ENCODE measurements at places on chromosomes 4 and X.

- DNase-seq: no peak
These were observed 16.2 kb upstream of the NAT8L start for GRCh38 chr4:2042947-2043395.

DNA sequence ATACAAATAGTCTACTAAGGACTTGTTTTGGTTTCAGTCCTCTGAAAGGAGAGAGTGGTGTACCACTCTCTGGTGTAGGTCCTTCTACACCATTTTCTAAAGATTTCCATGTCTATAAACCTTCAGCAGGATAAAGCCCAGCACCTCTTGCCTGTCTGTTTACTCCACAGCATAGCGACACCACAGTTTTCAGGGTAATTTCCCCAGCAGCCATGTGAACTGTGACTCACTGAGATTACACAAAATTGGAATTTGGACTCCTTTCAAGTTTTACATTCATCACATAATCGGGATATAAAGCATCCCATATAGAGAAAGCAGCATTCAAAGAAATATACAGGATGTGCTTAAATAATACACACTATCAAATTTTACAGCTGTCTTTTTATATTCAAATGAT is 229.6 kb downstream of the PRDM5 start:
- peak; percentile 1 for DNase-seq

DNA sequence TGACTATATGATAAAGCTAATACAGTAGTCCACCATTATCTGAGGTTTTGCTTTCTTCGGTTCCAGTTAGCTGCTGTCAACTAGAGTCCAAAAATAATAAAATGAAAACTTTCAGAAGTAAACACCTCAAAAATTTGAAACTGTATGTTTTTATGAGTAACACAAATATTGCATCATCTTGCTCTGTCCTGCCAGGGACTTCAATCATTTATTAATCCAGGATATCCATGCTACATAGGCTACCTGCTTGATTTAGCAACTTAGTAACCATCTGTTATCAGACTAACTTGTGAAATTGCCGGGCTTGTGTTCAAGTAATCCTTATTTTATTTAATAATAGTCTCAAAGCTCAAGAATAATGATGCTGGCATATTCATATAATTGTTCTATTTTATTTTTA is 1537.8 kb upstream of the PABPC4L start:
- no peak for DNase-seq

- peak; percentile 2 for DNase-seq
These were observed 17.8 kb upstream of the CXCL3 start for GRCh38 chr4:74056114-74056857.

DNA sequence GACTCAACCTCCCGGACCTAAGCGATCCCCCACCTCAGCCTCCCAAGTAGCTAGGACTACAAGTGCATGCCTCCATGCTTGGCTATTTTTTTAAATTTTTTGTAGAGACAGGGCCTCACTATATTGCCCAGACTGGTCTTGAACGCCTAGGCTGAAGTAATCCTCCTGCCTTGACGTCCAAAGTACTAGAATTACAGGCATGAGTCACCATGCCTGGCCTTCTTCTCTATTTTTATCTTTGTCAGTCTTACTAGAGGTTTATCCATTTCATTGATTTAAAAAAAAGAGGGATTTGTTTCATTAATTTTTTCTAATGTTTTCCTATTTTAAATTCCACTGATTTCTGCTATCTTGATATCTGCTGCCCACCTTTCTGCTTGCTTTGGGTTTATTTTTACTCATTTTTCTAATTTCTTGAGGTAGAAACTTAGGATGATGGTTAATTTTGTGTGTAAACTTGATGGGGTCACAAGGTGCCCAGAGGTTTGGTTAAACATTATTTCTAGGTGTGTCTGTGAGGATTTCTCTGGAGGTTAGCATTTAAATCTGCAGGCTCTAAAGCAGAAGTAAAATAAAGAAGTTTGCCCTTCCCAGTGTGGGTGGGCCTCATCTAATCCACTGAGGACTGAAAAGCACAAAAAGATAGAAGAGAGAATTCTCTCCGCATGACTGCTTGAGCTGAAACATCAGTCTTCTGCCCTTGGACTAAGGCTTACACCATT is 116.2 kb upstream of the DCLK2 start:
- DNase-seq: no peak

- no peak for DNase-seq
These were observed 170.6 kb downstream of the KDR start for GRCh38 chr4:54954656-54955388.

GRCh38 chr4:176839656-176840055 is 46.9 kb upstream of the VEGFC start:
- DNase-seq: no peak

- no peak for DNase-seq
These were observed 111.8 kb upstream of the DKK2 start for GRCh38 chr4:107147873-107148272.

GRCh38 chr4:82784681-82785610 is 13.7 kb downstream of the SCD5 start:
- peak; percentile 34 for DNase-seq

GRCh38 chr4:43882470-43882869 is 566.1 kb downstream of the KCTD8 start:
- DNase-seq: no peak

All from SW 1271 (cell line).